ENCODE measurements at places on chromosomes 6 and 20.

- DNase-seq, result no peak
Measured at GRCh38 chr20:57711826-57712225, 2.0 kb upstream of the PMEPA1 start.

DNA sequence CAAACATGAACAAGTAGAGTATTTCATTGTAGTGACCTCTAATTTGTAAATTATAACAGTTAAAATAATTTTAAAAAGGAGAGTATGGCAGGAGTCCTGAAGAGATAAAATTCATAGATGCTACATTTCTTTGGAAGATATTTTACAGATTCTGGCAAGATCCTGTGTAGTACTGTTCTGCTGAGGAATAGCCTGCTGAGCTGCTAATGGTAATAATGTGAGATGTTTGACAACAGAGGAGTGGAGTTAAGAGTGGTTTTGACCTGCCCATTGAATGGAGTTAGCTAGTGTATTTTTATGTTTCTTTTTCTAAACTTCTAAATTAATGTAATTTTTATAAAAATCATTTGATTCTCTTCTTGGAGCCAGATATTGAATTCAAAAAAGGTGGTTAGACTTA is 11.8 kb downstream of the CLVS2 start:
- DNase-seq, result no peak

- no peak for DNase-seq
Measured at GRCh38 chr6:152401978-152402377, 235.2 kb downstream of the SYNE1 start.

- DNase-seq, result no peak
Measured at GRCh38 chr20:60352017-60352416, 393.8 kb downstream of the CDH26 start.

- DNase-seq, result no peak
Measured at GRCh38 chr20:32762754-32763201, 593 bp downstream of the DNMT3B start.

DNA sequence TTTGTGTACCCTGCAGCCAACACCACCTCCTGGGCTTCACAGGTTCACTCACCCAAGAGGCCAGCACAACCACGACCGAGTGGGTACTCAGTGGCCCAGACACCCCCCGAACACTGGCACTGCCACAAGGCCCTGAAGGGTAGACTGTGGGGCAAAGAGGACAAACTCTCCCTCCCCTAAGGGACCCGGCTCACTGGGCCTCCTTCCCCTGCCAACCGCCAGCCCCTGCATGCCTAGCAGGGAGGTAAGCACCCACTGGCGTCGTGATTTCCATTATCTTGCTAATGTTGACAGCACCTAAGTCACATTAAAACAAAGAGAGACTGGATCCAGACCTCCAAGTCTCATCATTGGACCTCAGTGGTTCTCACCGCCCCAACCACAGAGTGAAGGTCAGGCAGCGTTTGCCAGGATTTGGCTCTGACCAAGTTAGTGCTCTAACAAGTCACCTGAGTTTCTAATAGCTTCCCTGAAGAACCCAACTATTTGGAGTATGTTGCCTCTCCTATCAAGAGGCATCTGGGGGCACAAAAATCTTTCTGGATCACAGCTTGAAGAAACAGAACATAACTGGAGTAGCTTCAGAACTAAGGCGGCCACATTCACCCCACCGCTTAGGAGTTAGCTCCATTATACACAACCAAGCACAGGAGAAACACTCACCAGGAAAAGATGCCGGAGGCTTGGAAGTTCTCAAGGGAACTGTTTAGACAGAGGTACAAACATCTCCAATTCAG is 14.0 kb upstream of the APMAP start:
- DNase-seq, result no peak

DNA sequence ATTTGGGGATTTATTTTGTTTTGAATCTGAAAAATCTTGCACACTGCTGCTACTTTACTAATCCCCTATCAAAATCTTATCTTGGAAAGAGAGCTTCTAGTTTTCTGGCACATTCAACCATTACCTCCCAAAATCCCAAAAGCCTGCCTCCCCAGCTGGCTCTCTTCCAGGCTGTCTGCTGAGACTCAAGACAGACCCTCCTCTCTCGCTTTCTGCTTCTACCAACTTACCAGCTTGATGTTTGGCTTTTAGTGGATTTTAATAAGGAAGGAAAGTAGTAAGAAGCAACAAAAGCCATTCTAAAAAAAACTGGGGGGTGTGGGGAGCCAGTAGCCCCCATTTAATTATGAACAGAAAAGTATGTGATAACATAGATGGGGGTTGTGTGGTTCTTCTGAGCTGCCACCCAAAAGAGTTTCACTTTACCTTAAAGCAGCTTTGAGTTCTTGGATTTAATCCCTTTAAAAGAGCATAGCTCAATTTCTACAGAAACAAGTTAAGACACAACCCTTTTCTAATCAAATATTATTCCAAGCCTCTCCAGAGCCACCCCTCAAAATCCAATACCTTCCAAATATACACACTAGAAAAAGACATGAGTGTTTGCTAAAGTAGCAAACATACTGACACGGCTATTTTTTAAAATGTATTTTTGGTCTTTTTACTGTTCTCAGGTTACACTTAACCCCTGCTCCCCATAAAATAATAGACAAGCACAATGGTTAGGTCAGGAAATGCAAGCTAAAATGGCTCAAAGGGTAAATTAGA is 71.7 kb downstream of the ATP9A start:
- DNase-seq, result no peak

DNA sequence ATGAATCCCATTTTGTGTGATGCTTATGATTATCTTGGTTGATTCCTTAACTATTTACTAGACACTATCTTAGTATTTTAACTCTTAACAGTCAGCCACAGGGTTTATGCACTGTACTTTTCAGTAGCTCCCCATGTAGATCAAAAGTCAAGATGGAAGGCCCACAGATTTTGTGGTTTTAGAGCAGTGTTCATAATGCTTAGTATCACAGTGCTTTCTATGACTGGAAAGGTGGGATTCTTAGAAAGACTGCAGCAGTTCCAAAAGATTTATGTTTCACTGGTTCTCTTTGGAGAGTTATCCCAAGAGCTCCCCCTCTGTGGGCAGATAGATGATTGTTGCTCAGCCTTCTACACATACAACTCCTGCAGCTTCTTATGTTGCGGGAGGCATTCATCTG is 34.5 kb downstream of the ANKRD6 start:
- DNase-seq, result no peak

- DNase-seq, result no peak
Measured at GRCh38 chr6:87408721-87409155, 966 bp downstream of the CFAP206 start.

DNA sequence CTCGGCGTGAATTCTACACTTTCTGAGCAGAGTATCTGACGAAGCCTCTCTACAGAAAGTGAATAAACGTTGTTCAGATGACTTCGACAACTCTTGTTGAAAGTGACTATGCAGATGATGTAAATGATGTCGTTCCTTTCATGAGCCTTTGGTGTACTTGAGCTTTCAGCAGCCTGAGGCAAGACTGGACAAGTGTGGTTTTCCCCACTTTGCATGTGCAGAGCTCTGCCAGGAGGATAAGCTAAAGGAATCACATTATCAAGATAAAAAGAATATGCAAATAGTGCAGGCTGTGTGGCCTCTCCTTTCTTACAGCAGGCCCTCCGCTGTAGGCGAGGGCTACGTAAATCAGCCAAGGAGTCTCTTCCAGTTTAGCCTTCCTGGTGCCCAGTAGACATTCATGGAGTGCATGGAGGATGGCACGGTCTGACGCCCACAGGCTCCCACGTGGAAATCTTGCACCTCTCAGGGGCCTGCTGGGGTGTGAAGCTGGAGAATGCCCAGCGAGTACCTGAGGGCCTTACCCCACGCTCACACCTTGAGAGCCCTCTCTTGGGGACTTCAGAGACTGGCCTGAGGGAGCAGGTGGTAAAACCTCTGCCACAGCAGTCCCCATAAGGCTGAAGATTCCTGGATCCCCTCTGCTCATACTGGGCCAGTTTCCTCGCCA is 54.9 kb downstream of the RPP40 start:
- DNase-seq, result no peak

DNA sequence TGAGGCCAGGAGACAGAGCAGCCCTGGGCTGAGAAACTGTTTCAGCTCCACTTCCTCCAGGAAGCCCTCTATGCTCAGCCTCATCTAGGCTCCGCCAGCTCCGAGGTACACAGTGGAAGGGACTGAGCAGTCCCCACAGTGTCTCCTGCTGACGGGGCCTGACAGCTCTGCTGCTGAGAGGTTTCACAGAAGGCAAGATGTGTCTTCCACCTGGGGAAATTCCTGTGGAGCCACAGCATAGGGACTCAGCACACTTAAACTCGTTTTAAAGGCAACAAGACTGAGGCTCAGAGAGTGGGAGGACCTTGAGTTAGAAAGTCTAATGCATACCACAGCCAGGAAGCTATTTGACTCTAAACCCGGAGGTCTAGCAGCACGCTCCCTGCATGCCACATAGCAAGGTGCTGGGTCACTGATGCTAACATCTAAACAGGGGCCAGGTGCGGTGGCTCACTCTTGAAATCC is 6.8 kb downstream of the ADA start:
- peak; percentile 71 for DNase-seq

- DNase-seq, result no peak
Measured at GRCh38 chr20:2163312-2163711, 61.7 kb downstream of the STK35 start.

DNA sequence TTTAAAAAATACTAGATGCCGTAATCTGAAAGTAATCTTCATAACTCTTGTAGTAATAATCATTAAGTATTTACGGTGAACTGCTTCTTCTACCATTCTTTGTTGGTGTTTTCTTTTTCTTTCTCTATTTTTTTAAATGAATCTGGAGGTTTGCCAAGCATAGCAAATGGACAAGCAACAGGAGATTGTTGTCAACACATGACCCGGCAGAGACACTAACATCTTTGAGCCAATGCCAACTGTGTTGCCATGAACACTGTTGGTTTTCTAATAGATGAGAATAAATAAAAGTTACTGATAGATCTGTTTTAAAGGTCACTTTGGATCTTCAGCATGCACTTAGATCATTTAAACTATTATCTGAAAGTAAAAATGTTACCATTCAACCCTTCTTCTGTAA is 523.6 kb upstream of the EYS start:
- DNase-seq, result no peak

GRCh38 chr6:38149531-38149930 is 330.0 kb downstream of the ZFAND3 start:
- DNase-seq, result no peak
